Cardiac septum (tissue), 1 donor: ENCODE measurements at places on chromosomes 7 and 10.

DNA sequence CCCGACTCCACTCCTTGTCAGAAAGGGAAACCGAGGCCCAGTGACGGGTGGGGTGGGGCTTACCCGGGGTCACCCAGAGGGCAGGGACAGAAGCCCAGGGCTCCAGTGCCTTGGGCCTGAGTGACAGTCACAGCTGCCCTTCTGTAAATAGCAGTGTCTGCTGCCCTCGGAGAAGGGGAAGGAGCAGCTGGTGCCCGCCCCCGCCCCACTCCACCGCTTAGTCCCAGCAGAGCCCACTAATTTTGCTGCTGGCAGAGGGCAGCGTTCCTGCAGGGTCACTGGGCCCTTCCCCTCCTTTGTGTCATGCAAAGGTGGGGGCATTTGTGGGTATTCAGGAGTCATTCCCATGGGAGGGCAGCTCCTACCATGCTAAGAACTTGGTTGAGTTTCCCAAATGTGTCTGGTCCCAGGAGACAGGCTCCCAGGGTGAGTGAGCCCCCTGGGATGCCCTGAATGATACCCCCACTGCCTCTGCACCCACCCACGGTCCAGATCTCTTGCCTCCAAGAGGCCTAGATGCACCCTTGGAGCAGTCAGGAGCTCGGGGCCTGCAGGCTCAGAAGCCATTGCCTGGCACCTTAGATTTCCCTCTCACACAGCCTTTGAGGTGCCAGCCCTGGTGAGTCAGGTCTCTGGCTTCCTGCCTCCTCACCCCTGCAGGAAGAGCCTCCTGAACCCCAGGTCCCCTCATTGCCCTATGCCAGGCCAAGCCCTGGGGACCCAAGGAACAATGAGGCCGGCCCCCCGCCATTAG, 17.2 kb downstream of the SH2B2 start:
- DNase-seq: no peak

DNA sequence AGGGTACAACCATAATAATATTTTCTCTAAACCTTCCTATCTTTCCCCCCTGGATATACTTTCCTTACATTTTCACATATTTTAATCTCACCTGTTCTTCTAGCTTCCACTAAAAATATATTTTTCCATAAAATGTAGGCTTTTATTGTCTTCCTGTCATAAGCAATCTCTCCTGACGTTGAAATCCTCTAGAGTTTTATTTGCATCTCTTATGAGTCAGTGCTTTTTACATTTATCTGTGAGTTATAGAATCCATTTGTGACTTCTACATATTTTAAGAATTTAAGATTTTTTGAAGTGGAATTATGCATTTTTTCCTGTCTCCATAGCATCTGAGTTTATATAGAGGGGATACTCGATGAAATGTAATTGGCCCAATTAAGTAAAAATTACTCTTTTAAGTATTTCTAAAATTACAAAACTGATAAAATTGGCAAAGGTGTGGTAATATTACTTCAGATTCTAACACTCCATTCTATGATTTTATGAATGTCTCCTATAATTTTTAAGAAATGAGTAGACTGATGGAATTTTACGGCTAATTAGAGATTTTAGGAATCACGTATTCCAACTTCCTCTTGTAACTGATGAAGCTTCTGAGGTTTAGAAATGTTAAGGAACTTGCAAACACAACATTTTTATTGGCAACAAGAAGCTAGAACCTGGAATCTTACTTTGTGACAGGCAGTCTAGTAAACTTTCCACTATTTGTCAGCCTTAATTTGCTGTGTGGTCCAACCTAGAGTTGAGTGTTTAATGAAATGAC, 422.9 kb upstream of the SEMA3A start:
- no peak for DNase-seq

GRCh38 chr10:37680243-37680683, 177.1 kb downstream of the ZNF248 start:
- no peak for DNase-seq

- no peak for DNase-seq
These were observed 69.7 kb upstream of the EMX2 start for GRCh38 chr10:117472872-117473271.

DNA sequence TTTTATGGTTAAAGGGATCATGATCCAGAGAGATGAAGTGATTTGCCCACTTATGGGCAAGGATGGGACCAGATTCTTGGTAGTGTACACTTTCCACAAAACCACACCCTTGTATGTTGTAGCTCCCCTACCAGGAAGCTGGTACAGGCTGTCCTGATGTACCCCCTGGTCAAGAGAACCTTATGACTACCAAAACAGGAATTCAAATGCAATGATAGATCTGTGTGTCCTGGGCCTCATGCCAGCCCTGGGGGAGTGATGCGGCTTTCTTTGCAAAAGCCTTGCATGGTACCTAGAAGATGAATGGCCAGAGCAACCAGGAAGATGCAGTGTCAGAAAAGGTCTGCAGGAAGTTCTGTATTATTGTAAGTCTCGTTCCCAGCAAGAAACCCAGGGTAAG, 94.9 kb upstream of the AGK start:
- DNase-seq: no peak

DNA sequence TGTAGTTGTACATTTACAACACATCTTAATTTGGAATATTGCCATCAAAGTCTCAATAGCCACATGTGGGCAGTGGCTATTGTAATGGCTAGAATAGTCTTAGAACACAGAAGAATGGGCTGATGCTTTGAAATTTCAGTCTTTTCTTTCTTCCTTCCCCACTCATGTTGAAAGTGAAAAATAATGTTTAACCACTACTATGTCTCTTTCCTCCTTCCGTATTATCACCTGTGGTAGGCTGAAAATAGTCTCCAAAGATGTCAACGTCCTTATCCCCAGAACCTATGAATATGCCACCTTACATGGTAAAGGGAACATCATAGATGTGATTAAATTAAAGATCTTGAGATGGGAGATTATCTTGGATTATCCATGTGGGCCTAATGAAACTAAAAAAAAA, 154.0 kb downstream of the SUGCT start:
- no peak for DNase-seq

DNA sequence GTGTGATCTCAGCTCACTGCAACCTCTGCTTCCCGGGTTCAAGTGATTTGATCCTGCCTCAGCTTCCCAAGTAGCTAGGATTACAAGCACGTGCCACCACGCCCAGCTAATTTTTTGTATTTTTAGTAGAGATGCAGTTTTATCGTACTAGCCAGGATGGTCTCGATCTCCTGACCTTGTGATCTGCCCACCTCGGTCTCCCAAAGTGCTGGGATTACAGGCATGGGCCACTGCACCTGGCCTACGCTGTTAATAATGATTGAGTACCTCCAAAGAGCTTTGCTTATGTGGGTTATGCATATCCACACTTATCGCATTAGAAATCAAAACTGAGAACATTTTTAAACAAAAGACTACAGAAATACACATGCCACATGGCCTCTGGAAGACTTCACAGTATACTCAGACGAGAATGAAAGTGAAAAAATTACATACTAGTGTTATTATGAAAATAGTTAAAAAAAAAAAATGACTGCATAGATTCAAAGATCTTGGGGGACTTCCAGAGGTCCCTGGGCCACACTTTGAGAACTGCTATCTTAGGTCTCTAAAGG, 25.4 kb downstream of the RPP38 start:
- no peak for DNase-seq

DNA sequence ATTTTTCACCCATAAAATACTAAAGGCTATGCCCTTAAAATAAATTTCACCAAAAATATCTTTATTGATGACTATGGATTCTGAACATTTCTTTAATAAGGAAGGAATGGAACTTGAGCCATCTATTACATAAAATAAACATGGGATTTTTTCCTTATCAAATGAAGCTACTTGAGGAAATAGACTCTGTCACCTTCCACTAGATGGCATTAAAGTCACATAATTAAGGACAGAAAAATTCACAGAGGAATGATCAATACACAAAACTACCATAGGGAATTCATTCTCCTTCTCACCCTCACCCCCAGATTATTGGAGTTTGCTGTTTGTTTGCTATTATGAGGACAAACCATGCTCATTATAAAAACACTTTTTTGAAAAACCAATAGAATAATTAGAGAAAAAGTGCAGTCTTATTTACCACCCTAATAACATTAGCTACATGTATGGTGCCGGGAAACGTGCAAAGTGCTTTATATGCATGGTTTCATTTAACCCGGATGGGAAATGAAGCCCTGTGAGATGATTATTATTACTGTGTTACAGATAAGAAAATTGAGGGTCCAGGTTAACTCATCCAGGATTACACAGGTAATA, 21.1 kb upstream of the FOXI2 start:
- no peak for DNase-seq

DNA sequence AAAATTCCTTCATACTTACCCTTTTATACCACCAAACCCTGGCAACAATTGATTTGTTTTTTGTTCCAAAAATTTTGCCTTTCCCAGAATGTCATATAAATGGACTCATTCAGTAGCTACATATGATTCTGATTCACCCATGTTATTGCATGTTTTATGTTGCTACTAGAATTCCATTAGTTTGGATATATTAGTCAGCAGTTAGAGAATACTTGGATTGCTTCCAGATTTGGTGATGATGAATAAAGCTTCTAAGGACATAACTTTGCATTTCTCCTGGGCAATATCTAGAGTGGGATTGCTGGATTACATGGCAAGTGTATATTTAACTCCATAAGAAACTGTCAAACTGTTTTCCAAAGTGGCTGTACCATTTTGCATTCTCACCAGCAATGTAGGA, 806.9 kb downstream of the DNAJB9 start:
- DNase-seq: no peak

DNA sequence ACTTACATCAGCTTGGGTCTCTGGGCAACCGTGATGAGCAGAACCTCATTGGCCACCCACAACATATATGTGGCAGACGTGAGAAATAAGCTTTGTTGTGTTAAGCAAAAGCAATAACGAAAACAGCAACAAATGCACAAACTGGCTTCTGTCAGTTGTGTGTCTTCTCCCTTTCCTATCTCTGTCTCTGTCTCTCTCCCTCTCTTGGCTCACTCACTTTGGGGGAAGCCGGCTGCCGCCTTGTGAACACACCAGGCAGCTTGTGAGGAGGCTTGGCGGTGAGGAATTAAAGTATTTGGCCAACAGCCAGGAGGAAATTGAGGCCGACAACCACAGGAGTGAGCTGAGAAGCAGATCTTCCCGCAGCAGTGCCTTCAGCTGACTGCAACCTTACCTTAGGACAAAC, 21.9 kb upstream of the CDCA7L start:
- DNase-seq: no peak
